ENCODE measurements at places on chromosomes 12 and 14.

- DNase-seq: no peak
Measured at GRCh38 chr12:124893792-124894516, 20.5 kb downstream of the UBC start.

DNA sequence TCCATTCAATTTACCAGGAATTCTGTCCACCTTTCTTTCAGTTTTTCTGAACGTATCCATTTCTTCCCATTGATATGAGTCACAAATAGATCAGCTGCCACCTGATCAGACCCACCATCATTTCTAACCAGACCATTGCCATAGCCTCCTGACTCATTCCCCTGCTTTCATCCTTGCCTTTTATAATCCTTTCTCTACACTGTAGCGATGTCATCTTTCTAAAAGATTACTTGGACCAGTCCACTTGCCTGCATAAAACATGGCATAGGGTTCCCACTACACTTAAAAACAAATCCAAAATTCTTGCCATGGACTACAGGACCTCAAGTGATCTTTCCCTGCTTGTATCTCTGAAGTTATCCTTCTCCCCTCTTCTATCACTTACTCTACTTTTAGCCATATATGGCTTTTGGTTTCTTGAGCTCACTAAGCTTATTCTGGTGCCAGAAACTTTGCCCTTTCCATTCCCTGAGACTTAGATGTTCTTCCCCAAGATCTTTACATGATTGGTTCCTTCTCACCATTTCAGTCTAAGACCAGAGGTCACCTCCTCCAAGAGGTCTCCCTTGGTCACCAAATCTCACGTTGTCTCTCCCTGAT lies 149.5 kb upstream of the KRR1 start:
- DNase-seq: no peak

DNA sequence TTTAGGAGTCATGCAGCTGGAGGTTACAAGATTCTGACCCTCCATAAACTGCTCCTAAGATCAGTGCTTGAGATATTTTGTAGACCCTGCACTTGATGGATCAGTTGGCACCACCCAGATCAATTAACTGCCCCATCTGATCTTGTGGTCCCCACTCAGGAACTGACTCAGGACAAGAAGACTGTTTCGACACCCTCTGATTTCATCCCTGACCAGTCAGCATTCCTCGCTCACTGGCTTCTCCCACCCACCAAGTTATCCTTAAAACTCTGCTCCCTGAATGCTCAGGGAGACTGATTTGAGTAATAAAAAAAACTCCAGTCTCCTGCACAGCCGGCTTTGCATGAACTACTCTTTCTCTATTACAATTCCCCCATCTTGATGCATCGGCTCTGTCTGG lies 360.2 kb downstream of the GALC start:
- DNase-seq: no peak

GRCh38 chr12:10771132-10771733 lies 31.2 kb downstream of the TAS2R7 start:
- DNase-seq: no peak

DNA sequence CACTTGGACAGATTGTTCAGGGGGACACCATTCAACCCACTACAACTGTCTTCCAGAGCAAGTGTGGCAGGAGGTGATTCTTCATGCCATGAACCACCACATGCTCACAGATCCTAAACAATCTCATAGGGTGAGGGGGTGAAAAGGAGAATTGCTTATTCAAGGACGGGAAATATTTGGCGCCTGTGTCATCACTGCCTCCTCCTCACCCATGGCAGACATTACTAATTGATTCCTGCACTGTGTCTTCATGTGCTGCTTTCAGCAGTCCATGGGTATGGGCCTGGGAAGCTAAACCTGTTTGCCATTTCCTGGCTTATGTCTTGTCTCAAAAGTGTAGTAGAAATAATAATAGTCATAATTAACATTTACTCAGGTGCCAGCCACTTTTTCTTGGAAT lies 31.3 kb downstream of the MMAB start:
- no peak for DNase-seq

DNA sequence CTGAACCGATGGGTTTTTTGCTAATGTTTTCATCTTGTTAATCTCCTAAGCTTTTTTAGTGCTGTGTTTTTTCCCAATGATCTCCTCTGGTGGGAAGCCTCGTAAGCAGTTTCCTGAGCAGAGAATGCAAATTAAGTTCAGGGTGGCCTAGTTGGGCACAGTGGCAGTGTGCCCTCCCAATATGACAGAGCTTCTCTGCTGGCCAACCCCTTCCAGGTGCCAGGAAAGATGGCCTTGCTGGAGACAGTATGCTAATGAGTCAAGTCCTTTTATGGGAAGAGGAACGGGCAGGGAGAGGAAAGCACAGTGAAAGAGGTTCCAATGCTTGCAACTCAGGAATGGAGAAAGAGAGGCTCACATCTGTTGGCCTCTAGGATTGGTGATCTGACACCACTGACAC lies 115.8 kb downstream of the GCH1 start:
- no peak for DNase-seq

DNA sequence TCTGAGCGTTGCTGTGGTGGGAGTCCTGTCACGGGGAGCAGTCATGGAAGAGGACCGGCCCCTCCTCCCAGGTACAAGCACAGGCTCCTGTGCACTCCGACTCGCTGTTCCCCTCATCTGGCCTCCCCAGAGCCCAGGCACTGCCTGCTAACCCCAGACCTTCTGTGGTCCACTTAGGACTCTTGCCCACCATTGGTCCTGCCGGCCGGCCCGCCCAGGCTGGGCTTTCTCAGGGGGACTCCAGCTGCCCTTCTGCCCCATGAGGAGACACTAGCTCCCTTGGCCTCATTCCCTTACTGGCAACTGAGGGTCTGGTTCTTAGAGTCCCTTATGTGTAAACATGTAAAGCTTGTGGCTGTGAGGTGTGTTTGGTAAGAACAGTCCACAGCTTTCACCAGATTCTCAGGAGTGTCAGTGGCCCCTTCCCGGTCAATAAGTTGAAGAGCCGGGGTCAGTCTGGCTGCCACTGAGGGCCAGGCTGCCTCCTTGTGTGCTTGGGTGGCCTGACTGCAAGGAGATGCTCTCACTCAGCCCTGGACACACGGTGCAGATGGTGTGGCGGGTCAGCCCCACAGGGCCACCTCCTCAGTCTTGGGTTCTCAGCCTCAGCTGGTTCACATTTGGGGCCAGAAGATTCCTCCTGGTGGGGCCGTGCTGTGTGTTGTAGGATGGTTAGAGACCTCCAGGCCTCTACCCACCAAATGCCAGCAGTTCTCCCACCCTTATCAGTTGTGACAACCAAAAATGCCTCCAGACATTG lies 43.6 kb downstream of the DDX51 start:
- DNase-seq: no peak

DNA sequence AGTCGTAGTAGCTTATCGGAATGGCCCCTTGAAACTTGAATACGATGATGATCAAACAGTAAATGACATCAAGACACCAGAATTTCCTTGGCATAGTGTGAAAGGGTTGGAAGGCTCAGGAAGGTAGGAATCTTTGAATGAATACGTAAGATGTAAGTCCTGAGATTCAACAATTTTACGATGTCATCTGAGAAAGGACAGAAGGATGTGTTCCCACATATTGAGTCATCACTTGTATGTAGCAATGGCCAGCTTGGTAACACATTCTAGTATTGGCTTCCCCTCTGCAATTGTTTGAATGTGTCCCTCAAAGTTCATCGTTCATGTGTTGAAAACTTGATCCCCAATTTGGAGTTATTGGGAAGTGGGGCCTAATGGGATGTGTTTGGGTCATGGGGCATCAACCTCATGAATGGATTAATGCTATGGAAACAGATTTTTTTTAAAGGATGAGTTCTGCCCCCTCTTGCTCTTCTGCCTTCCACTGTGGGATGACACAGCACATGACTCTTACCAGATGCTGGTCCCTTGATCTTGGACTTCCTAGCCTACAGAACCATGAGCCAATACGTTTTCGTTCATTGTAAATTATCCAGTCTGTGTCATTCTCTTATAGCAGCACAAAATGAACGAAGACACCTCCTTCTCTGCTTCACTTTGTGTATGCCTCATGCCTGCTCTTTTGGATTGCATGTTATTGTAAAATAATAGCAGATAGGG lies 284.6 kb downstream of the BCAT1 start:
- no peak for DNase-seq

DNA sequence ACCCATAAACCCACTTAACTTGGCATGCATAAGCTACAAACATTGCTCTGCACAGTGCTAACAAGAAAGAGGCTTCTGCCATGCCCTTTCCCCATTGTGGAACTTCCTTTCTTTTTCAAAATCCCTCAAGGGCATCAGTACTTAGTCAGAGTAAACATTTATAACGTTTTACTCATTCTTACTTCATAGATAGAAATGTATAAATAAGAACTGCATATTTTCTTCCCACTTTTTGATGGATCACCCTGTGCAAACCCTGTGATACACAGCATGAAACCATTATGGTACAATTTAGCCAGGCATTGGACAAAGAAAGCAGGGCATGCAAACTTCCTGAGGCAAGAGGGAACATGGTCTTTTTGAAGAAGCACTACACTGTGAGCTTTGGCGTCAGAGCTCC lies 113.8 kb upstream of the FOXG1 start:
- DNase-seq: no peak

DNA sequence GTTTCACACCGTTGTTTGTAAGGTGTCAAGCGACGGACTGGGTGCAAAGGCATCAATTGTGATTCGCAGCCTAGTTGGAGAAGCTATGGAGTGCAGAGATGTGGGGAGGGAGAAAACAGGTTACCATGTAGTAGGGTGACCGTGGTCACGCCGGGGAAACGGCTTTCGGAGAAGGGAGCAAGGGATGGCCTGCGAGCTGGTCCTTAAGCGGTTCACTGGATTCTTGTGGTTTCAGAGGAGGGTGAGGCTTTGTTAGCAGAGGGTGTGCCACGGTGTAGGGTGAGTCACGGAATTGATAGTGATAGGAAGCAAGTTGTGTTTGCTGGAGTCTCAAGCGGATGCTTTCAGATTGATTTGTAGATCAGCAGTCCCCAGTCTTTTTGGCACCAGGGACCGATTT lies 2.3 kb downstream of the PIWIL1 start:
- DNase-seq: no peak

- DNase-seq: no peak
Measured at GRCh38 chr12:77167801-77168200, 102.4 kb upstream of the E2F7 start.

DNA sequence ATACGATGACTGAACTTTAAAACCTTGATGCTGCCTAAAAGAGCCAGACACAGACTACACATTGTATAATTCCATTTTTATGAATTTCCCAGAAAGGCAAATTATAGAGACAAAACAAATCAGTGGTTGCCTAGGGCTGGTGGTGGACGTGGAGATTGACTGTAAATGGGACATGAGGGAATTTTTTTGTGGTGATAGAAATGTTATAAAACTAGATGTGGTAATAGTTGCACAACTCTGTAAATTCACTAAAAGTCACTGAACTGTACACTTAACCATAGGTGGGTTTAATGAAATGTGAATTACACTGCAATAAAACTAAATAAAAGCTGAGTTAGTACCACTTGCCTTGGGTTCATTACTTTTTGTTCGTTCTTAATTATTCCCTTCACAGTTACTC lies 72.1 kb downstream of the PLEKHA5 start:
- no peak for DNase-seq

DNA sequence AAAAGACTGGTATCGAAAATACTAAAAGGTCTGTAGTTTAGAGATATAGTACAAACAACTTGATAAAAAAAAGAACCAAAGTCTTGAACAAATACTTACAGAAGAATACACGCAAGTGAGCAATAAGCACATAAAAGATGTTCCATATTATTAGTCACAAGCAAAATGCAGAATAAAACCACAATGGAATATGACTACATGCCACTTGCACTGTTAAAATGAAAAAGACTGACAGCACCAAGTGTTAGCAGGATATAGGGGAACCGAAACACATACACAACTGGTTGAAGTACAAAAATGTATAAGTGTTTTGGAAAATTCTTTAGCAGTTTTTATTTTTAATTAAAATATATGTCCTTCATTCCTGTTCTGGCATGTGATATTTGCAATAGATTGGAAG lies 3.6 kb downstream of the CLEC2A start:
- no peak for DNase-seq

DNA sequence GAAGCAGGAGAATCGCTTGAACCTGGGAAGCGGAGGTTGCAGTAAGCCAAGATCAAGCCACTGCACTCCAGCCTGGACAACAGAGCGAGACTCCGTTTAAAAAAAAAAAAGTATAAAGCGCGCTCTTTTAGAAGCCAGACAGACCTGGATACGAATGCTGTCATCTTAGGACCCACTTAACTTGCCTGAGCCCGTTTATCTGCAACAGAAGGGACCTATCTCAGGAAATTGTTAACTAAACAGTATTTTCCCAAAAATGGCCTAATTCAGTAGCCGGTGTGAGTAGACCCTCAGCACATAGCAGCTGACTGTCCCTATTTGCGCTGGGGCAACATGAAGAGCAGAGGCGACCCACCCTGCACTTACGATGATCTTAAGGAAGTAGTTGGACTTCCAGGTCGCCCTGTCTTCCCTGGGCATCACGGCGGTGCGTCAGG lies 529 bp downstream of the RPLP0 start:
- no peak for DNase-seq

- DNase-seq: no peak
Measured at GRCh38 chr14:68412505-68413465, 380.1 kb downstream of the ZFP36L1 start.

DNA sequence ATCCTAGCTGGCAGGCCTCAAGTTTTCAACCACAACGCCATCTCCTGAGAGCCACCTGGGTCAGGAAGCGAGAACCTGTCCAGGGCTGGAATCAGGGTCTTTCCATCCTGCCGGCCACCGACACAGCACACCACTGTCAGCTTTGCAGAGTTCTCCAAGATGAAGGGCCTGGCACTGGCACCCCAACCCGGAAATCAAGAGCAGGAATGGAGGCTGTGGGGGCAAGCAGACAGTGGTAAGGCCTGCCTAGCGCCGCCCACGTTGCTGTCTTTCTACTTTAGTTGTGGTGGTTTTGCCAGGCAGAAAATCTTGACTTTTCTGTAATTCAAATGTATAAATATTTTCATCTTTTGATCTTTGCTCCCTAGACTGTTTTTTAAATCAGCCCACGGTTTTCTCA lies 90.7 kb downstream of the ITPK1 start:
- DNase-seq: no peak

DNA sequence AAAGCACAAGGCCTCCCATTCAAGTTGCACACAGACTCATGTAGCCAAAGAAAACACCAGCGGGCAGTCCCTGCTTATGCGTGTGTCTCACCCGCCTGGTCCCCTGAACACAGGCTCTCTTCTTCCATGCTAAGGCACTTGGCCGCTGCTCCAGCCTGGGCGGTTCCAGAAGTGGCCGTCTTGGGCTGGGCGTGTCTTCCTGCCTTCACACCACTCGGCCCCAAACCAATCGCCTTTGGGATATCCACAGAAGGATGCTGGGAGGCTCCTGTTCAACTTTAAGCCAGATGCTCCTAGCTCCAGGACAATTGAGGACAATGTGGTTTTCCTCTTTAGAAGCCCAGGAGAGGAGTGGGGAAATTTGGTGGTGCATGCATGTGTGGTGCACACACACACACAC lies 2.2 kb downstream of the SCARB1 start:
- DNase-seq: no peak

GRCh38 chr12:125129591-125130255 lies 64.5 kb downstream of the AACS start:
- no peak for DNase-seq

- no peak for DNase-seq
Measured at GRCh38 chr12:70736351-70737133, 99.3 kb upstream of the PTPRB start.

- DNase-seq: no peak
Measured at GRCh38 chr12:110708917-110709316, 20.0 kb upstream of the HVCN1 start.

Measured in stimulated activated CD4-positive, alpha-beta T cell treated with anti-CD3 and anti-CD28 coated beads, TNF-alpha, amount 100 ng/mL, for 48 hours (primary cell).